CD8-positive, alpha-beta T cell (primary cell): ENCODE measurements at places on chromosomes 16 and 17. TPM values are rescaled to one million over a fixed set of nuclear protein-coding genes. Genes with fewer than 3 reads are reported as not detected.

GRCh38 chr16:56202036-56202435 lies 10.7 kb downstream of the GNAO1 start:
- no peak for DNase-seq

DNA sequence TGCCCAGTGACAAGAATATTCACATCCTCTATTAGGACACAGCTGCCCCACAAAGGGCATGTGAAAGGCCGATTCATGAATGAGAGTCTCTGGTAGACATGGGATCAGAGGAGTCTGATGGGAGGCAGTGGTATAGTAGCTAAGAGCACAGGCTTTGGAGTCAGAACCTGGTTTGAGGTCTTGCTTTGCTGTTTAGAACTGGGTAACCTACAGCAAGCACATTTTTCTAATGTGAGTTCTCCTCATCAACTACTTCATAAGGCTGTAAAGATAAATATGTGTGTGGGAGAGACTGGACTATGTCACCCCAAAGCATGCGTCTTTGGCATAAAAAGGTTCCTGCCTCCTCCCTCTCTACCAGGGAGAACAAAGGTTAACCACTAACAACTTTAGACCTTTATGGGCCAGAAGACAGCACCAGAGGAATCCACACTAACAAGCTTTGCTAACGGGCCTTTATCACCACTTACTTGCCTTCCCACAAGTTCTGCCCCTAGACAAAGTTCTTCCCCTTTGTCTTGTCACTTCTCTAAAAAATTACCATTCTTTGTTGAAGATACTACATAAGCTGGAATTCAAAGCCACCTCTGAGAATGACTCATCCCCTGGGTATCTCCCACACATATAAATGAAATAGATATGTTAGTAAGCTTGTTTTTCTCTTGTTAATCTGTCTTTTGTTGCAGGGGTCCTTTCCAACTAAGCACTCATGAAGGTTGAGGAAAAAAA lies 21.1 kb downstream of the CDR2 start:
- DNase-seq = peak; percentile 30

GRCh38 chr16:67036323-67036741 lies 7.4 kb downstream of the CBFB start:
- no peak for DNase-seq

- no peak for DNase-seq
Measured at GRCh38 chr17:15947271-15947670, 2.3 kb downstream of the ADORA2B start.

- DNase-seq = no peak
Measured at GRCh38 chr17:78583091-78583490, 5.9 kb upstream of the DNAH17 start.

GRCh38 chr16:3740186-3740585 lies 22.9 kb upstream of the TRAP1 start:
- DNase-seq = no peak

GRCh38 chr16:56198006-56198754 lies 6.9 kb downstream of the GNAO1 start:
- DNase-seq = no peak

DNA sequence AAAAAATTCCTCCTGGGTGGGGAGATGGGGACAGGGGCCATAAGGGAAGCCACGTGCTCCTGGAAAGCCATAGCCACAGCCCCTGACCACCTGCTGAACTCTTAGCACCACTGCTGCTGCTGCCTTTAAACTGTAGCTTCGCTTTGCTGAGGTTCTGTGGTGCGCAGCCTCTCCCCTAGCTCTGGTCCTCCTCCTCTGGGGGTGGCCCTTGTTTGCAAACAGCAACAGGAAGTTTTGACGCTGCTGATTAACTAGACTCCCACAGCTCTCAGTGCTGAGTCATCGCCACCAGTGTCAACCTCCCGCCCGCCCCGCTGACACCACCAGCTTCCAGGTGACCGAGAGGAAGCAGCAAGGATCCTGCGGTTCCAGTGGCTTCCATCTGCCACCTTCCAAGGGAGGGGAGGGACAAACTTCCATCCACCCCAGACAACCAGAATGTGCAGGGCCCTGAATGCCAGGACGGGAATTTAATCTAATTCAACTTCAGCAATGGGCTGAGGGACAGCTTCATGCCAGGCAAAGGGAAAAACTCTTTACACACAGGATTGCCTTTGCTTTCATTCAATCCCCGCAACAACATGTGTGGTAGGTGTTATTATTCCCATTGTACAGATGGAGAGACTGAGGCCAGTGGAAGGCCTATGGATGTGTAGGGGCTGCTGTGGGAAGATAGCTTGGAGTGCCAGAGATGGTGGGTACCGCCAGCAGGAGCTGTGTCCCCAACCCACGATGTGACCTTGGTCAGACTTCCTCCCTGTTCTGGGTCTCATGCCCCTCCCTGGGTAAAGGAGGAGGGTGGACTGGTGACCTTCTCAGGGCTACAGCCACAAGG lies 8.1 kb upstream of the KIFC3 start:
- peak; percentile 85 for DNase-seq

DNA sequence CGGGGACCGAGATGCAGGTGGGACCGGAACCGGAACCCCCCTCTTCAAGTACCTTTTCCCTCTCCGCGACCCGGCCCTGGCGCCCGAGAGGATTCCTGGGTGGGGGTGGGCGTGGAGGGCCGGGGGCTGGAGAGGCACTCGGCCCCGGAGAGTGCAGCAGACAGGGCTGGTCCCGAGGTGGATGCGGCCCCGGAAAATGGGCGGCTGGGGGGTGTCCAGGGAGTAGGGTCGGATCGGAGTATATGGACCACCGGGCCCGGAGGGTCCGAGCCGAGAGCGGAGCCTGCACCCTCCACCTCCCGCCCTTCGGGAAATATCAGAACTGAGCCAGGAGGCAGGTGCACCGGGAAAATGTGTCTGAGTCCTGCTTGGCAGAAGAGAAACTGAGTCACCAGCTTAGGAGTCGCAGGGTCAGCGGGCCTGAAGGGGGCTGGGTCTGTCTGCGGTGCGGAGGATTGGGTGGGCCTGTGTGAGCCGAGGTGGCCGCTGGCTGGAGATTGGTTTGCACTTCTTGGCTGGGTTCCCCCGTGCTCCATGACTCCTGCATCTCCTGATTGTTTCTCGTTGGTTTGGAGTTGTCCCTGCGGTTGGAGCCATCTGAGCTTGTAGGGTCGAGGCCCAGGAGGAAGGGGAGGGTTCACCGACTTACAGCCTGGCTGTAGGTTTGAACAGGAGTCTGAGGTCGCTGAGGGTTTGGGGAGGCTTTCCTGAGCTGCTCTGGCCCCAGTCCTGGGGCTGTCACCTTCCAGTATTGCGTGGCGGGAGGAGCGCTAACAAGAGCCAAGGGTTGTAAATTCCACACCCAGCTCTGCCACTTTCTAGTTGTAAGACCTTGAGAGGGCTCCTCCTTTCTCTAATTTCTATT lies 518 bp downstream of the SH2B1 start:
- DNase-seq = no peak

DNA sequence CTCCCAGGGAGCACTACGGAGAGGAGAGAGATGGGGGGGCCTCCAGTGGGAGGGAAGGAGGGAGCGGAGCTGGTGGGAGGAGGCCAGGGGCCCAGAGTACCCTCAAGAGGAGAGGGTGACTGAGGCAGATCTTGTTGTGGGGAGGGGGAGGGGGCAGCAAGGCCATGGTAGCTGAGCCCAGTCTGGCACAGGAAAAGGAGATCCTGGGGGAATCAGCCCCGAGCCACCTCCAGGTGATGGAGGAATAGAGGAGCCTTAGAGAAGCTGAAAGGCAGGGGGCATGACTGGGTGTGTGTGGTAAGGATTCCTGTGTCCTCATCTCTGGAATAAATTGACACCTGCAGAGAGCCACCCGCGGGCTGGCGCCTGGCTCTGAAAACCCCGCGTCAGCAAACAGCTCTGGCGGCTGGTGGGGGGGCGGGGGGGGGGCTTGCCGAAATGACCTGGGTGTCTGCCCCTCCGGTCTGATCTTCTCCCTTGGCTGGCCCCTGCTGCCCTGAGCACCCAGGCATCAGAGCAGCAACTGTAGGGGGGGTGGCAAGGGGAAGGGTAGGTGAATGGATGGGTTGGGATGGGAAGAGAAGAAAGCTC lies 1.3 kb upstream of the NLGN2 start:
- DNase-seq = no peak

GRCh38 chr17:40312131-40312731 lies 3.3 kb downstream of the RARA start:
- no peak for DNase-seq

- DNase-seq = no peak
Measured at GRCh38 chr17:73280191-73280590, 18.5 kb upstream of the CPSF4L start.

DNA sequence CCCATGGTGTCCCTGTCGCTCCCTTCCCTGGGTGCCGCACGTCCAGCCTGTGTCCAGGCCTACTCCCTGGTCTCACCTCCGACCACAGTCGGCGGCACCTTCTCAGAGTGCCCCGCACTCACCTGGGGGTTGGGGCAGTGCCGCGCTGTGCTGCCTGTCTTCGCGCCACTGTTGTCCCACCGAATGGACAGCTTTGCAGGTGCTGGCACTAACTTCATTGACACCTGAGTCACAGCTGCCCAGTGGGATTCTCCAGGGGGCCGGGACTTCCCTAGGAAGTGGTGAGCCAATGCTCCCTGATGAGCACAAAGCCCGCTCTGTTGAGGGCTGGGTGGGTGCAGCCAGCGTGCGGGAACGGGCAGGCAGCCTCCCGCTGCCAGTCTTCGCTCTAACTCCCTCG lies 24.3 kb upstream of the DBNDD1 start:
- no peak for DNase-seq

Gene IRX5
- total RNA-seq = not detected

Gene C16orf46
- 0.76 TPM for total RNA-seq

Gene MYH13
- not detected for total RNA-seq

Gene TGFB1I1
- 0.60 TPM for total RNA-seq

Gene PMFBP1
- 0.50 TPM for total RNA-seq
